ENCODE measurements at places on chromosomes 6 and 20.

- DNase-seq: no peak
These were observed 120.8 kb upstream of the SSTR4 start for GRCh38 chr20:22914291-22914690.

- no peak for DNase-seq
These were observed 38.2 kb upstream of the TIAM2 start for GRCh38 chr6:154956771-154957522.

GRCh38 chr6:57158658-57159057, 13.5 kb upstream of the BAG2 start:
- no peak for DNase-seq

- DNase-seq: peak; percentile 2
These were observed 33.1 kb upstream of the LCA5 start for GRCh38 chr6:79570129-79571029.

GRCh38 chr20:33125983-33126382, 42.0 kb upstream of the BPIFA2 start:
- DNase-seq: no peak

GRCh38 chr20:62122654-62123449, 577 bp downstream of the LSM14B start:
- DNase-seq: no peak

All from skin of body (tissue), 3 donors.